ENCODE measurements at places on chromosomes 11 and 22. TPM values are rescaled to one million over a fixed set of nuclear protein-coding genes. Genes with fewer than 3 reads are reported as not detected.

GRCh38 chr11:8056810-8057463 lies 24.1 kb upstream of the TUB start:
- no peak for DNase-seq

- DNase-seq, result peak; percentile 85
Measured at GRCh38 chr22:30763815-30764673, 69.4 kb downstream of the OSBP2 start.

GRCh38 chr11:45777127-45777969 lies 27.6 kb upstream of the SLC35C1 start:
- no peak for DNase-seq

GRCh38 chr11:64850979-64851567 lies 6.6 kb upstream of the CDC42BPG start:
- peak; percentile 87 for DNase-seq

The ADORA2A gene
- total RNA-seq, result 36.2 TPM

The TMPRSS6 gene
- total RNA-seq, result 7.1 TPM

DNA sequence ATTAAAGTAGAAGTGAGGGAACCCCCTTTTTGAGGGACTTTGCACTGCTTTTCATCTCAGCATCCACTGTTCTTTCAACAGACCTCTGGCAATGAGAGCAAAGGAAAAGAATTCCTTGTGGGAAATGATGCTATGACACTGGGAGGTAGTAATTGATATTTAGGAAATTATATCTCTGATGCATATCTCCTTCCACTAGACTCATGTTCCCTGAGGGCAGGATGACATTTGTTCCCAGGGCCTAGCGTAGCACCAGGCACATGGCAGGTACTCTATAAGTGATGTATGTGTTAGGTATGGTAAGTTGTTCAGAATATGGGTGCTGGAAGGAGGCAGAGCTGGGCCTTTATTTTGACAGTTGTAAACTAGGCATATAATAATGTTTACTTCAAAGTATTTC lies 142.9 kb downstream of the CCDC81 start:
- DNase-seq, result no peak

The PLAAT5 gene
- total RNA-seq, result not detected

The KDM4D gene
- 1.2 TPM for total RNA-seq

GRCh38 chr22:48261706-48262105 lies 1499.3 kb downstream of the TBC1D22A start:
- DNase-seq, result no peak

DNA sequence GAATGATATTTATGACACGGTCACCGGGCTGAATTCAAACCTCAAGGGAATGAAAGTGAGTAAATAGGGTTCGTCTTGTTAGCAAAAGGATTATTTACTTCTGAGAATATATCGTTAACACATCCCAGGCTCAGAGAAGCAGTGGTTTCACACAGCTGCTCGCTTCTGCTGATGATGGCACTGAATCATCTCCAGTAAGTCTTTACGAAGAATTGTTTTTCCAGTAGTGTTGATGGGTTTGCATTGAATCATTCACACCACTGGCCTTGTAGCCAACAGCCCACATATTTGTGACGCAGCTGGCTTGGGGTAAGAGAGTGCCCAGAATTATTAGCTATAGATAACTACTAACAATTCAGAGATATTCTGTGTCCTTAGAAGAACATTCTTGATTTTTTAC lies 236.3 kb downstream of the CADM1 start:
- DNase-seq, result no peak

All from activated CD4-positive, alpha-beta T cell treated with anti-CD3 and anti-CD28 coated beads, Interleukin-2, amount 10 ng/mL, durations not matched to agents 24 days and 14 days (primary cell).